ENCODE measurements at places on chromosomes 16 and 17. TPM values are rescaled to one million over a fixed set of nuclear protein-coding genes. Genes with fewer than 3 reads are reported as not detected.

Gene MILR1
- 1.3 TPM for total RNA-seq

Gene MCRIP2
- total RNA-seq: 60.7 TPM

Gene ATP2A3
- total RNA-seq: 113 TPM

Gene PERCC1
- 0.29 TPM for total RNA-seq

Gene PABPN1L
- total RNA-seq: not detected

Gene ZNF287
- total RNA-seq: 9.5 TPM

Gene TP53TG3F
- total RNA-seq: not detected

DNA sequence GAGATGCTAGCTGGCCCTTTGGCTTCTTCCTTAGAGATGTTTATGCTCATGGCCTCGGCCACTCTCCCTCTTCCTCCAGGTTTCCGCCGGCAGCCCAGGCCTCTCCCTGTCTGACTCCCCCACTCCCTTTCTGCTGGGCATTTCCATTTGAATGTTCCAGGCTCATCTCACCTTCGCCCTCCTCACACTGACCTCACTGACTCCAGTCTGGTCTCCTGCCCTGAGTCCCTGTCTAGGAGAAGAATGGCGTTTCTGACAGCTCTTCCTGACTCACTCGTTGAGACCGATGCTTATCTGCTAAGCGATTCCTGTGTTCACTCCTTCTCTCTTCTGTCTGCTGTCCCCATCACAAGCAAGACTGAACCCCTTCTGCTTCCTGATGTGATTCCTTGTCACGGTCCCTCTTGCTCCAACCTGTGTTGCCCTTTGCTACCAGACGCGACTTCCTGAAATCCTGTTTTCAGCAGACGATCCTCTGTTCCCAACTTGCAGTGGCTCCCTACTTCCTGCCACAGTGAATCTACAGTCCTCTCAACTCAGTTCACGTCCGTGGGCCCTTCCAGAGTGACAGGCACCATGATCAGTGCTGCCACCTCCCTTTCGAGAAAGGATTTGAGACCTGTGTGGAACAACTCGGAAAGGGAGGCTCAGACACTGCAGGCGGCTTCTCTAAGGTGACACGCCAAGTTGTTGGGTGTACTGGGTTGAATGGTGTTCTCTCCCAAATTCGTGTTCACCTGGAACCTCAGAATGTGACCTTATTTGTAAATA lies 176.4 kb downstream of the MSI2 start:
- DNase-seq: no peak

GRCh38 chr17:9844153-9844552 lies 18.4 kb downstream of the GLP2R start:
- no peak for DNase-seq

DNA sequence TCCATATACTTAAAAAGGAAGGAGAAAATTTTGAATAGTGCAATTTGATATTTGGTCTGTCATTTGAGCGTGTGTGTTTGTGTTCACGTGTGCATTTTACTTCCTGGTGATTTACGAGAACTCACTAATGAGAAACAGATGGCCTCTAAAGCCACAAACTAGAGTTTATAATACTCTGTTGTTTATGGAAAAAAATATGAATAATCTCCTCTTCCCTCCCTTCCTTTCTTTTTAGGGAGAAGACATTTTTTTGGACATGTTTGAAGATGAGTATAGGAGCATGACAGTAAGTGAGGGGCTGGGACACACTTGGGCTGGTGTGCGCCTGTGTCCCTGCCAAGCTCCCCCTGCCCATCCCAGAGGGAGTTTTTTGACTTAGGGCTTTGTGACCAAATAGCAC lies 102.7 kb downstream of the CLEC16A start:
- DNase-seq: no peak

DNA sequence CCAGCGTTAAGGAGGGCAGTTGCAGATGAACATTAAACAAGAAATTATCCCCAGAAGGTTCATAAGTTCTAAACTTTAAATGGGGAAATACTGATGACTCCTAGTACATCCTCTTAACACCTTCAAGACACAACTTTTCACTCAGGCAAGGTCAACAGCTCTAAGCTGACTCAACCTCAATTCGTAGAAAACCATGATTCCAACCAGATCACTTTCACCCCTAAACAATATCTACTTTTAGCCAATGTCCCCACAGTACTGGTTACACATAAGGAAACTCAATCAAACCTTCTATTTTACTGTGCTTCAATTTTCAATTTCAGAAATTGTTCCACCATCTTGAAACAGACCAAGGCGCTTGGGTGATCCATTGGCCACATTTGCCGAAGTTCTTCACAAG lies 2.3 kb downstream of the CDYL2 start:
- DNase-seq: peak; percentile 3

DNA sequence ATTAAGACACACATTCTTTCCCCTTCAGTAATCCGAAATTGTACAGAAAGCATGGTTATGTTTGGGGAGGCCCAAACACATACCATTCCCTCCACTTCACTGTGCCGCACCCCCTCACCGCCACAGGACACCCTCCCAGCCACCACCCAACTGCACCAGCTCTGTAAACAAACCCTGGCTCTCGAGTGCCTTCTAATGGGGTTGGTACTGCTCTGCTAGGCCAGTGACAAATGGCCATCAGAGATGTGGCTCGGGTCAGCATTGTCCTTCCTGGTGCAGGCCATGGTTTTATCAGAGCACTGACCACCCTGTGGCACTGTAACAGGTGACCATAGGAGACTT lies 24.0 kb upstream of the SREBF1 start:
- no peak for DNase-seq

GRCh38 chr16:80198311-80199299 lies 342.2 kb upstream of the DYNLRB2 start:
- DNase-seq: no peak

- no peak for DNase-seq
These were observed 111.0 kb upstream of the NETO2 start for GRCh38 chr16:47254756-47255155.

DNA sequence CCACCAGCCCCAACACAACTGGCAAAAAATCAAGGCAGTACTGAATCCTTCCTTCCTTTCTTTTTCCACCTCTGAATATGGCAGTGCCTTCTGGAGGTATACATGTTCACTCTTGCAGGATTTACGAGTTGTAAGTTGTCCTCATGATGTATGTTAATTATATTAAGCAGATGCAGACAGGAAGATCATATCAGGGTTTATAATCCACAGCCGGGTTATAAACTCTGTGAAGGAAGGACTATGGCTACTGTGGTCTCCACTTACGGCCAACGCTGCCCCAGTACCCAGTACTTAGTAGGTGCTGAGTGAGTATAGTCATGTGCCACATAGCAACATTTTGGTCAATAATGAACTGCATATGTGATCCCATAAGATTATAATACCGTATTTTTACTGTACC lies 19.6 kb upstream of the IRX5 start:
- DNase-seq: no peak

DNA sequence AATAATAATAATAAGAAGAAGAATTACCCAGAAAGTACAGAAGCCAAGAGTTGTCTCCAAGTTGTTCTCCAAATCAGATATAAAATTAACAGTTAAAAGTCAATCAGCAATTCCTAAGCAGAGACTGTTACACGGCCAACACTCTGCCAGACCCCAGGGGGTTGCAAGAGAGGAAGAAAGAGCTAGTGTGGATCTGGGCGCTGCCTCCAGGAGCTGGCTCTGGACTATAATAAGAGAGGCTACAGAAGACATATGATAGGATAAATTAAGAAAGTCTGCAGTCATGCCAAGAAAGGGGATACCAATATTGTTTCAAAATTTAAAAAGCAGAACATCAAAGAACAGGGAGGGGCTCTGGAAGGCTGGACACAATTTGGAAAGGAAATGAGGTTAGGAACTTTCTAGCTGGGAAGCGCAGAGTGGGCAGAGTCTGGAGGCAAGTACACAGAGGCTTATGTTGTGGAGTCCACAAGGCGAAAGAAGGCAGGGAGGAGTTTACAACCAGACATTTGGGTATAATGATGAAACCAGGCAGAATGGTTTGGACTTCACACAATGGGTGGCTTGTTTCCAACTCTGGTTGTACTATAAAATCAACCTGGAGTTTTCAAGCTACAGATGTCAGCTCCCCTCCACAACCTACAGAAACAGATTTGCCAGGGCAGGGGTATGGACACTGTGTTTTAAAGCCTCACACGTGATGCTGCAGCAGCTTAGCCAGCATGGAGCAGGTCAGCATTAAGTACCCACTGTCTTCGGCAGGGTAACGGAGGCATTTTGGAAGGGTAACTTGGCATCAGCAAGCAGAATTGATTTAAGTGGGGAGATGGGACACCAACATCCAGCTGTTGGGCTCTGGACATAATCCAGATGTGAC lies 49.4 kb downstream of the SLC39A11 start:
- DNase-seq: no peak
